ENCODE measurements at places on chromosomes 2 and 18. TPM values are rescaled to one million over a fixed set of nuclear protein-coding genes. Genes with fewer than 3 reads are reported as not detected.

Gene CCDC74A
- 0.30 TPM for total RNA-seq

Gene FBXO41
- total RNA-seq = 0.33 TPM

- no peak for DNase-seq
Observed at GRCh38 chr18:58102018-58102417, 58.0 kb downstream of the NEDD4L start.

- DNase-seq = peak; percentile 40
Observed at GRCh38 chr2:3638456-3638810, 19.6 kb upstream of the ALLC start.

Gene RAD51AP2
- total RNA-seq = 0.30 TPM

- DNase-seq = peak; percentile 72
Observed at GRCh38 chr2:27765621-27766286, 5.8 kb upstream of the MRPL33 start.

Gene DUSP28
- 2.0 TPM for total RNA-seq

GRCh38 chr2:67772216-67773170 is 290.3 kb downstream of the C1D start:
- DNase-seq = no peak

DNA sequence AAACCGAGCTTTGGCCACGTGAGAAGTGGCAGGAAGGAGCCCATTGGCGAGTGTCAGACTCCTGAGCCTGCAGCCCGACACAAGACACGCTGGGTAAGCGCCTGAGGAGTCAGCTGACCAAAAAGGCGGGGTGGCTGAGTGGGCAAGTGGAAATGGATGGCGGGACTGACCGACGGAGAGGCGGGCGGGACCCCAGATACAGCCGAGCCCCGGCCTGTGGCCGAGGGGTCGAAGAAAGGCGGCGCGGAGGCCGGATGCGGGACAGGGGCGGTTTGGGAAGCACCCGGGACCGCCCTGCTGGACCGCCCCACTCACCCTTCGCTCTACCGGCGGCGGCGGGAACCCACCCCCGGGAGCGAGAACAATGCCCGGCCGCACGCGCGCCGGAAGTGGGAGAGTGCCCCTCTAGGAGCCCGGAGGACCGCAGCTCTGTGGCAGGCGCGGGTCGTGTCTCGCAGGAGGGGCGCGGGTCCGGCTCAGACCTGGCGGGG is 22.8 kb downstream of the ZSCAN30 start:
- no peak for DNase-seq

Gene UGT1A3
- 52.8 TPM for total RNA-seq

Gene DSC2
- 4.6 TPM for total RNA-seq

Gene LDLRAD4
- total RNA-seq = 41.9 TPM

- DNase-seq = peak; percentile 28
Observed at GRCh38 chr18:12329125-12329698, 21.2 kb downstream of the TUBB6 start.

DNA sequence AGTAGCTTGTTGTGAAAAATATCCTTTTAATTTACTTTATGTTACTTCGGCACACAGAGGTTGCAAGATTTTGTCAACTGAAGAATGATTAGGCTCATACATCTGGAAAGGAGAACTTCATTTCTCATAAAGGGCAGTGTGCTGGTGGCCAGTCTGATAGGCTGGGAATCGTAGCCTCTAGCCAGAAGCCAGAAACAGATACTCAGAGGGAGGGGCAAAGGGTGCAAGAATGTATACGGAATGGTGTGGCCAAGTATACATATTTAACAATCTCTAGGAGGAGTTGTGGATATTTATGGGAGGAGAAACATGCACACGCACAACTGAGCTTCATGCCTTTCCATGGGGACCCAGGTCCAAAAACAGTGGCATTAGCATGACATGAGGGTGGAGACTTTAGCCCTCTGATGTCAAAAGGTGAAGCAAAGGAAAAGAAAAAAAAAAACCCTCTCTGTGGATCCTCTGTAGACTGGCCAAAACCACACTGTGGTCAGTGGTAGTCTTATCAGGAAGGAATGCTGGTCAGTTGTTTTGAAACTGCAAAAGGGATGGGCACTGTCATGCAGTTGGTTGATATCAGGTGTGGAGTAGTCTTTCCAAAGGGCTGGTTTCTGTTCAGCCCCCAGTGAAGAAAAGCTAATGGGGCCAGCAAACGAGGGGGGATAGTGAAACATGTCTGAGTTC is 34.9 kb upstream of the APCDD1 start:
- no peak for DNase-seq

All from left lobe of liver (tissue), 2 donors.